ENCODE measurements at places on chromosomes 3 and 15.

GRCh38 chr15:50190723-50191122 lies 8.7 kb downstream of the SLC27A2 start:
- DNase-seq, result no peak
- H3K4me1 ChIP-seq, result no peaks in the 10 kb centered on the region
- H3K27me3 ChIP-seq, result no peaks in the 10 kb centered on the region
- H3K36me3 ChIP-seq, result no peaks in the 10 kb centered on the region

GRCh38 chr3:52890735-52891134 lies 6.6 kb downstream of the STIMATE start:
- no peak for DNase-seq
- no peak overlapping the region for H3K27ac ChIP-seq
- H3K36me3 ChIP-seq, result peaks cover 38% of the 10 kb centered on the region
- H3K4me3 ChIP-seq, result no peak overlapping the region
- no peaks in the 10 kb centered on the region for H3K27me3 ChIP-seq

GRCh38 chr3:181808053-181808452 lies 96.3 kb downstream of the SOX2 start:
- H3K4me1 ChIP-seq, result no peaks in the 10 kb centered on the region
- H3K36me3 ChIP-seq, result no peaks in the 10 kb centered on the region
- H3K27ac ChIP-seq, result no peak overlapping the region
- H3K4me3 ChIP-seq, result no peak overlapping the region
- H3K27me3 ChIP-seq, result no peaks in the 10 kb centered on the region

DNA sequence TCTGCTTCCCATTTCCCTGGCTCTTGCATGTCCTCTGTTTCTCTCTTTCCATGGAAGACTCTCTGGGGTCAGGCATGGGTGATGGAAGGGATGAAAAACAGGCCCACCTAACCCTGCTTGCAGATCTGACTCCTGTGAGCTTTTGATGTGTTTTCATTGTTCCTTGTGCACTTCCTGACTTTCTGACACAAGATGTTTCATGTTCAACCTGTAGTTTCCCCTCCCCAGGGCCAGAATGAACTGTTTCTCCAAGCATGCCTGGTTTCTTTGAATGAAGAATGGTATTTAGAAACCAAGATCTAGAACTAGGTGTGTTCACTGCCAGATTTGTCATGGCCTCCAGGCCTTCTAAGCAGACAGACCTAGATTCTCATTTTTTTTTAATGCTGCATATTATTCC lies 36.1 kb upstream of the CRTC3 start:
- H3K27me3 ChIP-seq, result no peaks in the 10 kb centered on the region
- no peak overlapping the region for H3K4me3 ChIP-seq
- no peak for DNase-seq
- no peaks in the 10 kb centered on the region for H3K4me1 ChIP-seq
- peaks cover 56% of the 10 kb centered on the region for H3K36me3 ChIP-seq

- no peak for DNase-seq
- H3K4me3 ChIP-seq, result no peak overlapping the region
- no peak overlapping the region for H3K27ac ChIP-seq
- H3K27me3 ChIP-seq, result peaks cover 2% of the 10 kb centered on the region
- no peaks in the 10 kb centered on the region for H3K36me3 ChIP-seq
- no peaks in the 10 kb centered on the region for H3K4me1 ChIP-seq
Observed at GRCh38 chr3:38099518-38099917, 37.4 kb downstream of the ACAA1 start.

- no peaks in the 10 kb centered on the region for H3K27me3 ChIP-seq
- H3K36me3 ChIP-seq, result no peaks in the 10 kb centered on the region
- H3K4me1 ChIP-seq, result peaks cover under 1% of the 10 kb centered on the region
Observed at GRCh38 chr3:156659260-156659659, 15.1 kb upstream of the TIPARP start.

GRCh38 chr3:20322085-20322484 lies 136.1 kb upstream of the SGO1 start:
- H3K36me3 ChIP-seq, result no peaks in the 10 kb centered on the region
- no peak for DNase-seq

DNA sequence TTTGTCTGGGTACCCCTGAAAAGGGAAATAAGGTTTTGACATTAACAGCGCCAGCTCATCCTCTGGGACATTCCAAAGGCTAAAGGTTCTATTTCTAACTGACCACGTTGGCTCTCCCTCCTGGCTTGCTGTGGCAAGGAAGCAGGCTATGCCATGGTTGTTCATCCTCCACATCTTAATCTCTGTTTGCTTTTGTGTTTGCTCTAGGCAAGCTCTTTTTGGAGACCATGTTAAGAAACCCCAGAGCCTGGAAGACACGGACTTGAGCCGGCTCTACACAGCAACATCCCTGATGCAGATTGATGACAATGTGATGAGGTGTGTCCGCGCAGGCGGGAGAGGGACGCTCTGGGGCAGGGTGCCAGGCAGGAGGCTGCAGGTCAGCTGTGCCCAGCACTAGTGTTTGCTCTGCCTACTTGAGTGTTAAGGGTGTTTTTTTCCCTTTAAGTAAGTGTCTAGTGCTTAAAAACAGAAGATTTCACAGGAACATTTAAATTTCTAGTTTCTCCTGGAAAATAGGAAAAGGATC lies 33.3 kb downstream of the RLBP1 start:
- H3K27me3 ChIP-seq, result no peaks in the 10 kb centered on the region
- DNase-seq, result no peak
- H3K36me3 ChIP-seq, result peaks cover 62% of the 10 kb centered on the region
- no peak overlapping the region for H3K27ac ChIP-seq
- no peaks in the 10 kb centered on the region for H3K4me1 ChIP-seq

DNA sequence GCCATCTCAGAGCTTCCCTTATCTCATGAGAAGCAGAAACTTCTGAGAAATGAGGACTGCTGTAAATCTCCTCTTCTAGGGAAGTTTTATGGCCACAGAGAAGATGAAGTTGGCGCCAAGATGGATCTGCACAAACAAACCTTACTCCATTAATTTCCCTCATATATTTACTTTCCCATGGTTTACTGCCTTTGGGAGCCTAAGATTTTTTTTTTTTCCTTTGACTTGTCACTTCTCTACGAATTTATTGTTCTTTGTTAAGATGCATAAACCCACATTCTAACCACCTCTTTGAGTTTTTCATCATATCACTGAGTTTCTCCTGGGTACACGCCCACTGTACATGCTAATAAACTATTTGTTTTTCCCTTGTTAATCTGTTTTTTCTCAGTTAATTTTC lies 21.5 kb upstream of the NPTN start:
- no peak overlapping the region for H3K4me3 ChIP-seq
- H3K36me3 ChIP-seq, result no peaks in the 10 kb centered on the region
- DNase-seq, result no peak

GRCh38 chr15:47586653-47587224 lies 130.6 kb upstream of the SEMA6D start:
- no peak overlapping the region for H3K27ac ChIP-seq
- DNase-seq, result no peak
- H3K27me3 ChIP-seq, result no peaks in the 10 kb centered on the region
- H3K36me3 ChIP-seq, result no peaks in the 10 kb centered on the region
- no peaks in the 10 kb centered on the region for H3K4me1 ChIP-seq

DNA sequence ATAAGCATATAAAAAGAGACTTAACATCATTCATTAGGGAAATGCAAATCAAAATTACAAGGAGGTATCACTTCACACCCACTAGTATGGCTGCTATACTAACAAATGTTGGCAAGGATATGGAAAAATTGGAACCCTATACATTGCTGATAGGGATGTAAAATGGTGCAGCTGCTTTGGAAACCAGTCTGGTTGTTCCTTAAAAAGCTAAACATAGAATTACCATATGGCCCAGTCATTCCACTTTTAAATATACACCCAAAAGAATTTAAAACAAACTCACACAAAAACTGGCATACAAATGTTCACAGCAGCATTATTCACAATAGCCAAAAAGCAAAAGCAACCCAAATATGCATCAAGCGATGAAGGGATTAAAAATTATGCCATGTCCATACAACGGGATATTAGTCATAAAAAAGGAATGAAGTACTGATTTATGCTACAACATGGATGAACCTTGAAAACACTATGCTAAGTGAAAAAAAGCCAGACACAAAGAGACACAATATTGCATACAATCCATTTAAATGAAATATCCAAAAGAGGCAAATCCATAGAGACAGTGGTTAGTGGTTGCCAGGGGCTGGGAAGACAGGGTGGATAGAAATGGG lies 118.3 kb downstream of the OSBPL10 start:
- H3K4me1 ChIP-seq, result no peaks in the 10 kb centered on the region
- H3K36me3 ChIP-seq, result no peaks in the 10 kb centered on the region
- no peak for DNase-seq
- no peak overlapping the region for H3K4me3 ChIP-seq
- H3K27ac ChIP-seq, result no peak overlapping the region

Data from thymus (tissue), 14 donors.